NAMALWA (cell line): ENCODE measurements at places on chromosomes 7 and 10.
A peak's percentile ranks its signal among the peaks of the same experiment; 100 is the strongest.

- peak; percentile 9 for DNase-seq
Measured at GRCh38 chr10:12742771-12743170, 258.7 kb downstream of the CCDC3 start.

DNA sequence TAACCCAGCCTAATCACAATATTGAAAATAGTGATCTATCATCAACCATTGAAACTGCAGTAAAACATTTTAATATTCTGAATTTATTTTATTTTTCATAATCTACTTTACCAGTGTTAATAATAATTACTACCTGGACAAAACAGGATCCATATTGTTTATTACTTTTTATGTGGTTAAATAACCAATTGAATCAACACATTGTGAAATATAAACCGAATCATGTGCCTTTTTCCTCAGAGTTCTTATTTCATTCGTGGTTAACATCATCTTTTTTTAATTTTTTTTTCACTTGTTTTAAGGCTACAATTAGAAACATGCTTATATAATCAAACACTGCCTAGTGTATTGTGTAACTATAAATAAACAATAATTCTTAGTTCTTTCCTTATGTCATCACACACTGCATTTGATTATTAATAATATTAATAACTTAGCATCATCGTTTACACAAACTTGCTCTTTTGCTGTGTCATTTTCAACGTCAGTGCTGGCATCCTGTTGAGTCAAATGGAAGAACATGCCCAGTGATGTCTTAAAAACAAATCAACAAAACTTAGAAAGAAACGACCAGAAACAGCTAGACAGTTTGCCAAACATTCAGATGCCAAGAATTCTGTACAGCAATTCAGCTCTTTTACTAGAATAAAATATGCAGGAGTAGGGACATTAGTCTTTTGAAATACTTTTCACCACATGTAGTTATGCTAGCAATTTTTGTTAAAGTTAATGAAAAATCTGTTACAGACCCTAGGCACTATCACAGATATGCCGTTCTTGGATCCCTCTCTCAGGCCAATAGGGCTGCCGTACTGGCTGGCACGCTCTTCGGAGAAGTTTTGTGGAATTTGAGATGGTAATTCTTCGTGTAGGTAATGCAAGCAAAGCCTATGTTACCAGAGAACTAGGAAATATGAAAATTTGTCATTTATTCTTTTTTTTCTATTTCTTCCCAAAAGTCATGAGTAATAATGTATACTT lies 330.4 kb upstream of the SEMA3A start:
- DNase-seq: no peak

DNA sequence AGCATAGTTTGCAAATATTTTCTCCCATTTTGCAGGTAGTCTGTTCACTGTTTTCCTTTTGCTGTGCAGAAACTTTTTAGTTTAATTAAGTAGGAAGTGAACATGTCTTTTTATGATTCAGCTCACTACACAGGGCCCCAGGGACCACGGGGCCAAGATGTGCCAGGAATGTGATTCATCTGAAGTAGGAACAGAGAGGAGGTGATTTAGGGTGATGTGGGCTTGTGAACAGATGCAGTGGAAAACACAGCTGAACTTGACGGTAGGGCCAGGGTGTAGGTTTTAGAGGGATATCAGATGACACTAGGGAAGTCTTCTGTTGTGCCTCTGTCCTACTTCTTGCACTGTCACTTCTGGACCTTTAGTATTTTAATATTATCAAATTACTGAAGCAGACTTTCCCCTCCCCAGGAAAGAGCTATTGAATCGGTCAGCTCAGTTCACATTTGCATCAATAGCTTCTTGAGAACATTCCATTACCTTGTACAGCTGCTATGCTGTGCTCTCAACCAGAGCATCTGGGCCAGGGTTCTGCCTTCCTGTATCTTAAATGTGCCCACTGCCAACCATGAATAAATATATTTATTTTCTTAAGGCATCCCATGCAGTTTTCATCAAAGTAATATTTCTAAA lies 96.9 kb downstream of the OSBPL3 start:
- DNase-seq: peak; percentile 53

- peak; percentile 80 for DNase-seq
Measured at GRCh38 chr10:7306147-7306546, 104.7 kb downstream of the SFMBT2 start.

- DNase-seq: no peak
Measured at GRCh38 chr10:94315024-94315451, 47.7 kb downstream of the NOC3L start.

GRCh38 chr10:48658243-48658974 lies 26.3 kb upstream of the WDFY4 start:
- DNase-seq: peak; percentile 83

DNA sequence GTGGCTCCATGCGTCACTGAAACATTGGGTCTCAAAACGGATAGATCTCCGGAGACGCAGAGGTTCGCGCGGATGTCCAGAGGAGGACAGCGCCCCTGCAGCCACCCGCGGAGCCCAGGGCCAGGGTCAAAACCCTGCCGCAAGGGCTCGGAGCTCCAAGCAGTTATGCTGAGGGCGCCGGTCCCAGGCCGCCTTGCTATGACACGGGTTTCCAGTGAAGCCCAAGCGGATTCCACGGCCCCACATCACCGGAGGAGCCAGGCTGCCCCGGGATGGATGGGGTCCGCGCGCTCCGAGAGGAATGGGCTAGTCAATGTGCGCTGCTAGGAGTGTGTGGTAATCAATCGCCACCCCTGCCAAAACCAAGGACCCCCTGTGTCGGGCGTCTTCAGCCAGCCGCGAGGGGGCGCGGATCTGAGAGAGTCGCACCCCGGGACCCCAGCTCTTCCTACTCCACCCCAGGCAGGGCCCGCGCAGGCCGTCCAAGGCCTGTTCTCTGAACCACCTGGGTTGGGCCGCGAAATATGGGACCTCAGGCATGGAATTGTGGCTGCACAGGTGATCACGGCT lies 5.6 kb upstream of the EMX2 start:
- DNase-seq: peak; percentile 12

DNA sequence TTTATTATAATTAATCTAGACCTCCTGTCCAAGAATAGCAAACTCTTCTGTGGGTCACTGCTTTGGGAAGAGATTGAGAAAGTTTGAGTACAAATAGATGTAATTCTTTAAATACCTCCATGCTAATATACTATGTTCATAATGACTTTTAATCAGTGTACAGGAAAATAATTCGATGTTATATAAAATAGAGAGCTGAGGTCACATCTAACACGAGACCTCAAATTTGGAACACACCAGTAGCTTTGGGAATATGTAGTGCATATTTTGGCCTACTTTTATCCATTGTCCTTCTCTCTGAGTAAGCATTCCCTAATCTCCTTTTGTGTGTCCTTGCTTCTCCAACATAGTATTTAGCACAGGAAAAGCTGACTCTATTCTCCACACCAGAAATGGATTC lies 27.3 kb upstream of the CABCOCO1 start:
- no peak for DNase-seq

GRCh38 chr7:50791938-50792341 lies 9.2 kb upstream of the GRB10 start:
- DNase-seq: no peak

- no peak for DNase-seq
Measured at GRCh38 chr7:24854866-24855265, 97.6 kb upstream of the GSDME start.

GRCh38 chr10:101602761-101603398 lies 14.8 kb downstream of the DPCD start:
- DNase-seq: peak; percentile 94

GRCh38 chr10:69963835-69964710 lies 88.6 kb upstream of the MACROH2A2 start:
- no peak for DNase-seq

- no peak for DNase-seq
Measured at GRCh38 chr7:155839461-155839860, 27.2 kb upstream of the SHH start.

DNA sequence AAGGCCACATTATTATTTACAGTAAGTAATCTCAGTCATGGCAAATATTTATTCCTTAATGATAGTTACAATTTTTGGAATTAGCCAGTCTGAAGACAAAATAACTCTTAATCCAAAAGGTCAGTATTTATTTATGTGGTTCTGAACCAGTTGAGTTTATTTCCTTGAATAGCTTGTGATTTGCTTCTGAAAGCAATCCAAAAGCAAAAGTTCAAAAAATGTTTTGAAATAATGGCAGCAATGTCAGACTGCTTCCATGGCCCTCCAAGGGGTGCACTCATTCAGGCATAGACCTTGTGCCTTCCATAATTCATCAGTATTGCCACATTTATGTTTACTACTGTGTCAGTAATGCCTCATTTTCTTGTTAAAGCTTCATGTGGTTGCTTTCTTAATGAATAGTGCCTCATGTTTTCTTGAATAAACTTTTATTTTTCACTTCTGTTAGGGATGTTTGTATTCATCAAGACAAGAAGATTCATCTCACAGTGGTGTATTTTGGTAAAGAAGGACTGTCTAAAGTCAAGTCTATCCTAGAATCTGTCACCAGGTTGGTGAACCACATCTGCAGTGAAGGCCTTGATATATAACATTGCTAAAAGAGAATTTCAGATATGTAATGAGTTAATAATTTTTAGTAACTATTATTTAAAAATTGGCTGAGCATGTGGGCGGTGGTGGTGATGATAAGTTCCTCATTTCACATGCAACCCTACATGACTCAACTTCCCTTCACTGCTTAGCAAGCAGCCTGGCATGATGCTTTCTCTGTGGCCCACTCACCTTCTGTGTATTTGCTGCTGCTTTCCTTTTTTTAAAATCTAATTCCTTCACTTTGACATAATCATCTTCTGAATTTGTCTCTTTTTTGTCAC lies 22.0 kb downstream of the CSGALNACT2 start:
- no peak for DNase-seq

GRCh38 chr7:101519324-101520023 lies 109.6 kb downstream of the MYL10 start:
- no peak for DNase-seq

- DNase-seq: no peak
Measured at GRCh38 chr7:41319581-41319980, 383.3 kb downstream of the INHBA start.

- DNase-seq: no peak
Measured at GRCh38 chr10:121994429-121994941, 5.5 kb downstream of the TACC2 start.

DNA sequence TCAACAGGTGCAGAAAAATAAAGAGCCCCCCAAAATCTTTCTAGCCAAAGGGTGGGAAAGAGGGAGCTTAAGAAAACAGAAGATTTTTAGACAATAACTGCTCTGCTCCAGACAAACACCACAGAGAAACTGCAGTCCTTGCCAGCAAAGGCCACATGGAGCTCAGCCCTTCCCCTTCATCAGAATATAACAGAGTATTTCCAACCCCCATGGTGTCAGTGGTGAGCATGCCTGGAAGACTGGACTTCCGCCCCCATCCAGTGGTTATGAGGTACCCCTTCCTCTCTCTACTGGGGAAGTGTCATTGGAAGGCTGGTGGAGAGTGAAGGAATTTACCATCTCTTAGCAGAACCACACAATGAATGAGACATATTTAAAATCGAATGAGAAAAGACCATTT lies 1007.3 kb upstream of the CELF2 start:
- DNase-seq: no peak

- peak; percentile 22 for DNase-seq
Measured at GRCh38 chr10:24378126-24378920, 169.4 kb downstream of the KIAA1217 start.

GRCh38 chr7:116591202-116592040 lies 66.6 kb downstream of the CAV1 start:
- peak; percentile 69 for DNase-seq

DNA sequence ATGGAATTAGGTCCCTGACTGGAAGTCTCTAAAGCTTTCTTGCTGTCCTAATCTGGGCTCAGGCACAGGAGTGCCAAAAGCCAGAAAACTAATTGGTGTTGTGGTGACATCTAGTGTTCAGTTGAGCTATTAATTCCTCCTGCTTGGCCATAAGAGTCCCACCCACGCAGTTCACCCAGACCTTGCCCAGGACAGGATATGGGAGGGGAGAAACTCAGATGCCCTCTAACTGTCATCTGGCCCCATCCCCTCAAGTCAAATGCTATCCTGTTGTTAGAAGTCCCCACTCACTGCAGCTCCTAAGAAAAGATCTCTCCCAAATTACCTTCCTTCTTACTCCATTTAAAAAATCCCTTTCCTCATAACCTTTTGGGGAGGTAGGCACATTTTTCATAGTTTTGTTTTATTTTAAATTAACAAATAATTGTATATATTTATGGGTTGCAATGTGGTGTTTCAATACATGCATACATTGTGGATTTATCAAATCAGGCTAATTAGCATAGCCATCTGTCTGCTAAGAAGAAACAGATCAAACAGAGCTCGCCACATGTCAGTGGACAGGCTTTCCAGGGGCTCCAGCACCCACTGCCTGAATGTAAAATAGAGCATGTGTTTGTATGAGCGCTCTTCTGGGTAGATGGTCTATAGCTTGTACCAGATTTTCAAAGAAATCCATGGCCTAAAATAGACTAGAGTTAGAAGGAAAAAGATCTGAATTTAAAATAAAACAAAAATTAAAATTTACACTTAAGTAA lies 84.0 kb downstream of the GSAP start:
- peak; percentile 92 for DNase-seq

- peak; percentile 13 for DNase-seq
Measured at GRCh38 chr10:122525788-122526187, 34.8 kb upstream of the DMBT1 start.

DNA sequence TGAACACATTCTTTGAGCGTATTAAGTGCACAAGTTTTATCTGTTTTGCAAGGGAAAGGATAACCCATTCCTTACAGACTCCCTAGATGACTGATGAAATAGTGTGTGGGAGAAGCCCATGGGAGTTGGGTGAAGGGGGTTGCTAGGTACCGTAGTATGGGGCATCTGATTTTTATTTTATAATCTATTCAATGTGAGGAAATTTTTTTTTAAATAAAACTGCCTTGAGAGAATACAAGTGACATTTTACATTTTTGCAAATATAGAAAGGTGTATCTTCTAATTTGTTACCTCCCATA lies 1.4 kb downstream of the BTAF1 start:
- DNase-seq: no peak

GRCh38 chr10:109239371-109239770 lies 683.9 kb downstream of the XPNPEP1 start:
- DNase-seq: no peak

- DNase-seq: no peak
Measured at GRCh38 chr10:95356190-95356955, 65.6 kb upstream of the PDLIM1 start.

- DNase-seq: no peak
Measured at GRCh38 chr7:106372126-106372525, 87.3 kb upstream of the NAMPT start.

DNA sequence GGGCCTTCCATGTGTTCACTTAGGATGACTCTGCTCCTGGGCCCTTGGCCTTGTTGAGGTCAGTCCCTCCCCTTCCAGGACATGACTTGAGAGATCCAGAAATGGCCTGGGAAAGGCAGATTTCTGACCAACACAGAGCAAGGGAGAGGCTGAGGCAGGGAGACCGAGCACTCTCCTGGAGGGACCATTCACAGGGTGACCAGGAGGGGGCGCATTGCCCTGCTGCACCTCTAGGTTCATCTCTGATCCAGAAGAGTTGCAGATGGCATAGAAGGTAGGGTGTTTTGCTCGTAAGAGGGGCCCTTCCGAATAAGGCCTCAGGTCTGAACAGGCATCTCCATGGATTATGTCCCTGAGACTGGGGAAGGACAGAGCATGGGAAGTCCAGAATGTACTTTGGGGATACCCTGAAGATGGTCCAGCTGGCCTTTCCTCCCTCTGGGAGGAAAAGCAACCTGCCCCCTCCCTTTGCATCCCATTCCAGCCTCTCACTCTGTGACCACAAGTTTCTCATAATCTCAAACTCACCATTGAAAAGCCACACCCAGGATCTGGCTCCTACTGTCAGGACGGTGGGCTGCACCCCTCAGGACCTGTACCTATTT lies 6.6 kb downstream of the DMBT1 start:
- peak; percentile 51 for DNase-seq
